ENCODE measurements at places on chromosomes 12 and 14.

- no peak for DNase-seq
These were observed 9.7 kb downstream of the MYH6 start for GRCh38 chr14:23398348-23398747.

- DNase-seq = no peak
These were observed 132.7 kb downstream of the SSPN start for GRCh38 chr12:26327975-26328644.

DNA sequence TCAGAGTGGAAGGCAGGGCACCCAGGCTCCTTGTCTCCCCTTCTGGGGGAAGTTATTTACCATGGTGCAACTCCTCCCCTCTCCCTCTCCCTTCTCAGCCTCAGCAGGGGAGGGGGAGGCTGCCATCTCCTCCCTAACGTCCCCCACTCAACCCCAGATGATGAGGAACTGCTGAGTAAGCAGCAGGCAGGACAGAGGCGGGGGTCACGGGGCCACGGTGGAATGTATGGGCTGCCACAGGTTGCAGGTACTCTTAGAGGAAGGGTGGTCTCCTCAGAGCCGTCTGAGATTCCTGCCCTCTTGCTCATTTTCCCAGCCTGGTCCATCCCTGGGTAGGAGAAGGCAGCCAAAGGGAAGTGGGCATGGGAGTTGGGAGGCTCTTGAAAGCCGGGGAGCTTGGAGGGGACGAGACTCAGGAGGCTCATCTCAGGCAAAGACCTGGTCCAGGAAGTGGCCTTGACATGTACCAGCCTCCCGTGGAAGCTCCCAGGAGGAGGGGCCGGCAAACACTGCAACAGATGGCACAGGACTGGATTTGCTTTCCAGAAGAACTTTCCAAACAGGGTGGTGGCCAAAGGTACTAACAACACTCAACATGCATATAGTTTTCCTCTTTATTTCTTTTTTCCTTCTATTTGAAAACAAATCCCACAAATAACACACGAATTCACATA lies 19.0 kb downstream of the RIN3 start:
- no peak for DNase-seq

GRCh38 chr12:52091061-52091460 lies 11.6 kb downstream of the SMIM41 start:
- no peak for DNase-seq

- no peak for DNase-seq
These were observed 81.8 kb upstream of the PPP1R12A start for GRCh38 chr12:80016684-80017083.

DNA sequence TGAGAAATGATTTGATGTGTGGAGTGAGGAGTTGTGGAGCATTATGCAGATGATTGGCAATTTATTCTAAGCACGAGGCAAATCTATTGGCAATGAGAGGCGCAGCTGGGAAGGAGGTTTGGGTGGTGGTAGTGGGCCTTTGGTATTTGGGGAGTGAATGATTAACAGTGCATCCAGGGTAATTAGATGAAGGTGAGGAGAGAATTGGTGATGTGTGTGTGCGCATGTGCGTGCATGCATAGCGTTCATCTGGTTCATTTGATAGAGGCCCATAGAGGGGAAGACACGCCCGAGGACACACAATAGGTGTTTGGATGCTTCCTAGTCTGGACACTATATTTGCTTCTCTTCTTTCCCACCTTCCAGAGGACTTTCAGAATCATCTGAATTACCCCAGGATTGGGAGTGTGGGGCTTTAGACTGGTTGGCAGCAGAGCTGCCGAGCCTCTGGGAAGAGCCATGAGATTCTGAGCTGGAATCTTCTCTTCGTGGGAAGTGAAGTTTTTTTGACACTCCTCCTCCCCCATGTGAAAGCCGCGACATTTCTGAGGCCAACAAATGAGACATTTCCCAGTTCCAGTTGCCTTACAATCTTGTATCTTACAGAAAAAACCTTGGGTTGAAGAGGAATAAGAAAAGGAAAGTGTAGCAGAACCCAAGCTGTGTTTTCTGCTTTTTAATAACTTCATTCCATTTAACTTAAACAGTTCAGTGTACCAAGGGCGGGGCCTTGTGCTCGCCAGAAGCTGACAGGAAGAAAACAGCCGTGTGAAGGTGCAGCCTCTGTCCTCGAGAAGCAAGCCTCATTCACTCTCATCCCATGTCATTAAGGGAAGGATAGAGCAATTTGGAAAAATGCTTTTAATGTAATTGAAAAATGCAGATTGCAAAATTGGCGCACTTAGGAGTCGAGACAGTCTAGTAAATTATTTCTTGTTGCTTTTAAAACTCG lies 65.2 kb downstream of the SLC25A47 start:
- no peak for DNase-seq

DNA sequence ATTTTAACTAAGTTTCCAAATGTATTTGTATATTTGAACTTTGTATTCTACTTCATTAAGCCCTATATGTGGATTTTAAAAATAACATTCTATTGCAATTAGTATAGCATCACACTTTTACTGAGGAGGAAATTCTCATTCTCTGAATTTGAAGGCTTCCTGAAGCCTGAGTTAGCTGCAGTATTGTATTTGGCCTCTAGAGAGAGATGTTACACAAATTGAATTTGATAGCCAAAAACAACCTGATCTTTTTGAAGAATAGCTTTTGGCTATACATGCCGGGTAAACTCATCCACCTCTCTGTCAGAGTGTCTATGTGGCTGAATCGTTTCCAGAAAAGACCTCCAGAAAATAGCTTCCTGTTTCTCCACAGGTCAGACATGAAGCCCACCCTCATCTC lies 316.5 kb upstream of the OR4E1 start:
- no peak for DNase-seq

- peak; percentile 67 for DNase-seq
These were observed at the start of gene CEP170B for GRCh38 chr14:104865081-104865630. Gene CEP170B, plus strand, starts transcription at chr14:104865268. Its CDS starts 3,183 bp downstream, at chr14:104868451.

DNA sequence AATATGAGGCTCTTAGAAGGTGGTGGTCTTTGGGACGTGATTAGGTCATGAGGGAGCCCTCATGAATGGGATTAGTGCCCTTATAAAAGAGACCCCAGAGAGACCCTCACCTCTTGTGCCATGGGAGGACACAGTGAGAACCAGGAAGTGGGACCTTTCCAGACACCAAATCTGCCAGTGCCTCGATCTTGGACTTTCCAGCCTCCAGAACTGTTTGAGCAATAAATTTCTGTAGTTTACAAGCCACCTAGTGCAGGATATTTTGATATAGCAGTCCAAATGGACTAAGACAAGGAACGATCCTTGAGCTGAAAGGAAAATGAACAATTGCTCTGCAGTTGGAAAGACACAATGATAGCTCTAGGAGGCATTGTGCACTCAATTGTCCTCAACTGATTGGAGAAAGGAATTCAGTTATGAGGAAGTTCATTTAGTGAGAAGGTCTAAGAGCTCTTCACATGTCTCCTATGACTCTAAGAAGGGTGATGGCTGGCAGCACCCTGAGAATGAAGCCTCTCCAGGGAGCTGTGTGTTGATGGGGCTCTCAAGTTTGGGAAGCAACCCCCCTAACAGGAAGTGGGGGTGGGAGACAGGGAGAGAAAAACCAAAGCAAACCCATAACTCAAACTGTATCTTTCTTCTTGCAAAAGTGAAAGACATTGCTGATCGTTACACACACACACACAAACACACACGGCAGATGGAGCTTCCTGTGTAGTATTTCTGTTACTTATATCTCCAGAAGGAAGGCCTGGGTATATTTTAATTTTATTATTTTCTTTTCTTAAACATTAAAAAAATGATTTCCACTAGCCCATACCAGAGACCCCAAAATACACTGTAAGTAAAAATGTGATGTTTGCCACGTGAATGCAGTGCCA lies 21.0 kb downstream of the CHST11 start:
- no peak for DNase-seq

DNA sequence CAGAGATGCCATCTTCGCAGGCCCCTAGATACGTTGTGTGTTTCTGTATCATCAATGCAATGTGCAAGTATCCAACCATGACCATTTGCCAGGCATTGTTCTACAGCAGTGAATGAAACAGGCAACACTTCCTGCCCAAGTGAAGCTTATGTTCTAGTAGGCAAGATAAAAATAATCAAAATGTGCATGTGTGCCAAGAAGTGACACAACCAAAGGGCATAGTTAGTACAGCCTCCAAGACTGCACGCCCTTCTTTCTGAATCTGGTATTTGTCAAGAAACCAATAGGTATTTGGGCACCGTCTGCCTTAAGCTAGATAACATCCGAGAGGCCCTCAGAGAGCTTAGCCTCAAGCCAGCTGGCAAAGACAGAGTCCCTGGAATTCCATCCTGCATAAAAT lies 152.0 kb downstream of the TMEM132C start:
- DNase-seq = no peak

GRCh38 chr12:49664591-49665239 lies 41.4 kb downstream of the PRPF40B start:
- no peak for DNase-seq

GRCh38 chr14:89419973-89420482 lies 3.0 kb upstream of the FOXN3 start:
- no peak for DNase-seq

- DNase-seq = no peak
These were observed 272.8 kb downstream of the KSR2 start for GRCh38 chr12:117695956-117696355.

DNA sequence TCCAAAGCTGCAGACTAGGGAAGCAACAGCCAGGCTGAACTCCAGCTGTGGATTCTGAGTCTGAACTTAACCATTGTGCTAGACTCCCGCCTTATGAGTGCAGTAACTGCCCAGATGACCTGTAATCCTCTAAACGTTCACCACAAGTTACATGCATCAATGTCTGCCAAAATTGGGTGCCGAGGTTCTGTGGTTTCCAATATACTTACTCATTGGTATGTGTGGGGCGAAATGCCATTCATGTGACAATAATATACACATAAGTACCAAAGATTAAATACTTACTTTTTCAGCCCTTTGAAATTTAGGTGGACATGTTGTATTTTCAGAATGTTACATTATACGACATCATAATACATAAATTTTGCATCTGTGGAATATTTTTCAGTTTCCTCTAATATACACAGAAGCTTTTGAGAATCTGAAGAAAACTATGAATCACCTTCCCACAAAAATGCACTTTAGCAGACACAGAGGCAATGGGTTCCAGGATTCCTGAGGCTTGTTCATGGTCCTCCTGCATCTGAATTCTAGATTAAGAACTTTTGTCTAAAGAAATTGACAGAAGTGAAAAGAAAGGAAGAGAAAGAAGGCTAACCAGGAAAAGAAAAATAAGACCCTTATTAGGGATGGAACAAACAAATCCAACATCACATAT lies 31.7 kb downstream of the GRIP1 start:
- DNase-seq = no peak

GRCh38 chr14:89221109-89221810 lies 195.8 kb downstream of the FOXN3 start:
- no peak for DNase-seq

- DNase-seq = no peak
These were observed 2.4 kb downstream of the CLEC12B start for GRCh38 chr12:10012630-10013330.

- no peak for DNase-seq
These were observed 153.9 kb upstream of the GSC start for GRCh38 chr14:94923786-94924185.

GRCh38 chr12:18242380-18243089 lies 18.8 kb upstream of the PIK3C2G start:
- DNase-seq = no peak

DNA sequence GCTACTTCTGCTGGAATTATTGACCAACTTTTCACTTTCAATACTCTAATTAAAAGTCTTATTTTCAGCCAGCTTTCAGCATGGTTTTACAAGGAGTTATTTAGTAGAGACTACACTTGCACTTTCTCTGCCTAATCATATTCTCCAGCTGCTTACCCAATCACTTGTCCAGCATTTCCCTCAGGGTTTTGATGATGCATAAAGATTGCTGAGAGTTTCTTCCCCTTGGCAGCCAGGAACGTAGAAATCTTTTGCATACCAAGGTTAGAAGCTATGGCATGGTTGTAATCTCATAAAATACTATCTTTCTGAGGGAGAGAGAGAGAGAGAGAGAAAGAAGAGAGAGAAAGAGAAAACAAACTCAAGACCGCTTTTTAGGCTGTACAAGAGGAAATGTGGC lies 10.8 kb downstream of the OR4Q3 start:
- no peak for DNase-seq

GRCh38 chr14:53391156-53391555 lies 238.0 kb upstream of the DDHD1 start:
- DNase-seq = no peak

DNA sequence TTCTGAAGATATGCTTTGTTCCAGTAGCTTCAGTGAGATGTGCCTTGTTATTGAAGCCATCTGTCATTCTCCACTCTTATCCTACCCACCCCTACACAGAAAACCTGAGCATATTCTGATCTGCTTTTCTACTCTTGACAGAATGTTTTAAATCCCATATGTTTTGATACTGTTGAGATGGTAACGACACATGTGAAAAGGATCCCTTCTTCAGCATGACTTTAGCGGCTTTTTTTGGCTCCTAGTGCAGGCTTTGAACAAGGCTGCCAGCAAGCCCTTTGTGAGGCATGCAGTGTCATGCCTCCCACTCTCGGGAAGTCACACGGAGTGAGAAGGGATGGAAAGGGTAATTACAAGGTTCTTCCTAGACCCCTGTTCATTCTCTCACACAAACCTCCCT lies 228.8 kb upstream of the RGS6 start:
- DNase-seq = no peak

- no peak for DNase-seq
These were observed 62.1 kb downstream of the EML1 start for GRCh38 chr14:99855271-99855670.

GRCh38 chr14:53858345-53858684 lies 98.3 kb downstream of the BMP4 start:
- no peak for DNase-seq

Measured in CD4-positive, alpha-beta T cell treated with Interleukin-17A for 4 hours (primary cell).